Activated effector memory CD4-positive, alpha-beta T cell treated with anti-CD3 and anti-CD28 coated beads, Interleukin-2, amount 50 U/mL, for 16 hours (primary cell): ENCODE measurements at places on chromosomes 12 and 14.
A peak's percentile ranks its signal among the peaks of the same experiment; 100 is the strongest.

GRCh38 chr12:15932971-15933370 is 21.8 kb downstream of the DERA start:
- DNase-seq, result no peak

DNA sequence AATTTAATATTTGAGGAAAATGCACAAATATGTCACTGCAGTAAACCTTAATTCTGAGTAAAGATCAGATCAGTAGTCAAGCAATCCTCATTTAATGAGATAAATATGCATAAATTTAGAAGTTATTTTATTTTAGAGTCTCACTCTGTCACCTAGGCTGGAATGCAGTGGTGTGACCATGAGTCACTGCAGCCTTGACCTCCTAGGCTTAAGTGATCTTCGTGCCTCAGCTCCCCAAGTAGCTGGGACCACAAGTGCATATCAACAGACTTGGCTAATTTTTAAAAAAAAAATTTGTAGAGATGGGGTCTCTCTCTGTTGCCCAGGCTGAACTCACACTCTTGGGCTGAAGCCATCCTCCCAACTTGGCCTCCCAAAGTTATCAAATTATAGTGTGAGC is 41.3 kb downstream of the LMO3 start:
- no peak for DNase-seq

DNA sequence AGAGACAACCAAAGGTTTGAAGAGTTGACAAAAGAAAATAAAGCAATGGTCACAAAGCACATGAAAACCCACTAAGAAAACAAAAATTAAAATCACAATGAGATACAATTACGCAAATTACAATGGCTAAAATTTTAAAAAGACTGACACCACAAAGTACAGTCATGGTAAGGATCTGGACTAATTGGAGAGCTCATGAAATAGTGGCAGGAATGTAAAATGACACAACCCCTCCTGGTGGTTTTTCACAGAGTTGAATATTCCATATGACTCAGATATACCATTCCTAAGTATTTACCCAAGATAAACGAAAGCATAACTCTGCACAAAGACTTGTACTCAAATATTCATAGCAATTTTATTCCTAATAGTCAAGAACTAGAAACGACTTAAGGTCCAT is 65.9 kb downstream of the NOVA1 start:
- no peak for DNase-seq

DNA sequence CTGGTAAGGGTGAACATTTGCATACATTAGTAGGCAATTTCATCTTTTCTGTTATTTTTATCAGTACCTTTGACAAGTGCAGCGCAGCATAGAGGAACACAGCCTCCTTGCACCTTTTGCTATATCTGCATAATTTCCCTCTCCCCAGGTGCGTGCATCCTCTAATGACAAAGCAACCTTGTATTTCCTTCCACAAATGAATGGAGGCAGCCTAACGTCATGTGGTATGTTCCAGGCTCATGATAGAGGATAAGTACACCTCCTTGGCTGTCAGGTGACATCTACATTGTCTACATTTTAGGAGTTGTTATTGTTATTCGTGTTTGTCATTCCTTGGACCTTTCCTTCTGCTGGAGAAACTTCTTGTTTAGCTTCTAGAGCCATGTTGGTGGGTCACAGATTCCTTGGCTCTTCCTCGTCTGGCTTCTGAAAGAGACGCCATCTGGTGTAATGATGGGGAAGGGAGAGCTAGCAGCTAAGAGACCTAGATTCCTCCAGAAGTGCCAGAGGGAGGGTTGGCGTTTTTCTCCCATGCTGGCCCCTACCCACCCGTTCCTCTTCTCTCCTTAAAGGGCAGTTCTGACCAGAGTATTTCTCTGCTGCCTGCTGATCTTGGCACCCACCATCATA is 37.0 kb downstream of the EVL start:
- peak; percentile 48 for DNase-seq

GRCh38 chr12:25553098-25553497 is at the start of gene LMNTD1:
Gene LMNTD1 (minus strand): TSS chr12:25553283. CDS start chr12:25552959, 324 bp downstream.
- DNase-seq, result no peak

DNA sequence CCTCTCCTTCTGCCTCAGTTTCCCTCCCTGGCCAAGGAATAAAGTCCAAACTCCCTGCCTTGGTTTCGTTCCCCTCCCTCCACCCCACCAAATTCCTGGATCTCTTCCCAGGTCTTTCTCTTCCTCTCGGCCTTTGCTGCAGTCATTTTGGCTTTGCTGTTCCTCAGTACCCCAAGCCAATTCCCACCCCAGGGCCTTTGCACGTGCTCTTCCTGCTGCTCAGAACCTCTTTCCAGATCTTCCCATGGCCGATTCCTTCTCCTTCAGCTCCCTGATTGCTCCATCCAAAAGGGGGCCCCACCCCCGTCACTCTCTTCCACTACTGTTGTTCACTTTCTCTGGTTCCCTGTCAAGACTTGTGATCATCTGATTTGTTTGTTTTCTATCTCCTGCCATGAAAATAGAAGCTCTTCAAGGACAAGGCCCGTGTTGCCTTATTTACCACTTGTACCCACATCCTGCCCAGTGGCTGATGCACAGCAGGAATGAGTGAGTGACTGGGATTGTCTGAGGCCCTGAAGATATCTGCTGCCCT is 3.1 kb downstream of the HNF1A start:
- DNase-seq, result no peak

- DNase-seq, result peak; percentile 88
Measured at GRCh38 chr12:39619660-39620433, at the start of gene ABCD2. Gene ABCD2 (minus strand): TSS chr12:39619803. CDS start chr12:39619615, 188 bp downstream.

DNA sequence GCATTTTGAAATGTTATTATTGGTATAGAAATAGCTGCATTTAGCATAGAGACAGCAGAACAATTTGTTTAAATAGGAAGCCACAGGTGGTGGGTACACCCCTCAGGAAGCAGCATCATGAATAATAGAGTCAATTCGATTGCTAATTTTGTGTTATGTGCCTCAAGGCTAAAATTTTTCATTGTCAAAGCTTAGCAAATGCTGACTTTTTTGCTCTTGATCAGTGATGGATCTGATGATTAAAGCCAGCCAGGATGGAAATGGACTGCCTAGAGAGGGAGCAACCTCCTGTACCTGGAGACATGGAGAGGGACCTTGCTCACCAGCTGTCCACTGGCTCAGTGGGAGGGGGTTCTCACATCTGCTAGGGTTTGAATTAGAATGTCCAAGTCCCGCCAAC is 4.5 kb upstream of the KRT8 start:
- DNase-seq, result no peak

DNA sequence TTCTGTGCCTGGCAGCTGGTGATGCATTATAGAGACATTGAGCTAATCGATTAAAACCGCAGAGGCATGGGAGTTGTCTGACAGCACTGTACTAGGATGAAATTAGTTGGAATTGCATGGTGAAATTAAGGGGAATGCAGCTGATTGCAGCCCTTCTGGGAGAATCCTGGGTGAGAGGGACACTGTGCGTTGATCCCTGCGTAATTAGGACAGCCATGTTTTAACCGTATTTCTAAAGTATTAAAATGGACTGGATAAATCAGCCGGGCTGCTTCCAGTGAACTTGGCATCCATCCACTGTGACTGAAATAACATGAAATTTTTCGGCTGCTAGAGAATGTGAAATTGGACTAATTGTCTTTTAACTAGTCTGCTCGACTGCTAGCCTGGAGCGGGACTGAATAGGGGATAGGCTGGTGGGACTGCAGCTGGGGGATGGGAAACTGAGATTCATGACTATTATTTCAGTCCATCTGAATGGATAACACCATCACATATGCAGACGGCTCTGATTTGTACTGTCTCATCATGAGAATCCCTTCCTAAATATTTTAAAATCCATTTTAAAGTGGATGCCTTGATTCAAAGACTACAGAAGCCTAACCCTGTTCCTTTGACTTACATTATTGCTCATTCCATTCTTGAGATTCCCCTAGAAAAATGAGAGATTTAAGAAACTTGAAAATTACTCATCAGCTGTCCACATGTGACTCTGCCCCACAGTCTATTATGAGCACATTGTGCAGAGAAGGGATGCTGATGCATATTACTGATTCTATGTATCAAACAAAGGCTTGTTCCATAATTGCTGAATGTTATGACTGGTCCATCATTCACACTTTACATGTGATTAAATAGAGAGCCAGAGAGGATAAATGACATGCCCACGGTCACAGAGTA is 343.9 kb downstream of the NPAS3 start:
- DNase-seq, result no peak

DNA sequence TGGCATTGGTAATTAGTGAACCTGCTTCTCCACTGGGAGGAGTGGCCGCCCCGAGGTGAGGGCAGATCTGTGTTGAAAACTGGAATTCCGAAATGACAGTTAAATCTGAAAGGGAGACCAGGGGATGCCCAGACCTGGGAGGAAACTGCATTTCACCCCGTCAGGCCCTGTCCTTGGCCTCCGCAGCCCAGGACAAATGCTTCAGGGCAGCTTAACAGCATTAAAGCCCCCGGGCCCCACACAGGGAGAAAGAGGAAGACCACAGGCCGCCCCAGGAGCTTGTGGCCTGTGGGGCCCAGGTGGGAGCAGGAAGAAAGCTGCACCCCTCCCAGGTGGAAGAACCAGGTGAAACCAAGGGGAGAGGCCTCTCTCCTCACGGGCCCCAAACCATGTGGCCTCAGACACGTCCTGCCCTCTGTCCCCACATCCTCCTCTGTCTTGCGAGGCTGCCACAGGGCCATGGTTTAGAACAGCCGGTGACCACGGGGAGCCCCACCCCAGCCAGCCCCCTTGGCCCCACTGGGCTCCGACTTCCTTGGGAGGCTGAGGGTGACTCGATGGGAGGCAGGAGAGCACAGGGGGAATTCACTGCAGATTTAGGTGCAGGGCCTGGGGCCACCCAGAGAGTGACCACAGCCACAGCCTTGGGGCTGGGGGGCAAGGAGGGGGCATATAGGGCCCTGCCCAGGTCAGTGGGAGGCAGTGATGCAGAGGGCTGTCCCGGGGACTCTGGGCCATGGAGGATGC is 265.4 kb downstream of the ADGRD1 start:
- peak; percentile 55 for DNase-seq

DNA sequence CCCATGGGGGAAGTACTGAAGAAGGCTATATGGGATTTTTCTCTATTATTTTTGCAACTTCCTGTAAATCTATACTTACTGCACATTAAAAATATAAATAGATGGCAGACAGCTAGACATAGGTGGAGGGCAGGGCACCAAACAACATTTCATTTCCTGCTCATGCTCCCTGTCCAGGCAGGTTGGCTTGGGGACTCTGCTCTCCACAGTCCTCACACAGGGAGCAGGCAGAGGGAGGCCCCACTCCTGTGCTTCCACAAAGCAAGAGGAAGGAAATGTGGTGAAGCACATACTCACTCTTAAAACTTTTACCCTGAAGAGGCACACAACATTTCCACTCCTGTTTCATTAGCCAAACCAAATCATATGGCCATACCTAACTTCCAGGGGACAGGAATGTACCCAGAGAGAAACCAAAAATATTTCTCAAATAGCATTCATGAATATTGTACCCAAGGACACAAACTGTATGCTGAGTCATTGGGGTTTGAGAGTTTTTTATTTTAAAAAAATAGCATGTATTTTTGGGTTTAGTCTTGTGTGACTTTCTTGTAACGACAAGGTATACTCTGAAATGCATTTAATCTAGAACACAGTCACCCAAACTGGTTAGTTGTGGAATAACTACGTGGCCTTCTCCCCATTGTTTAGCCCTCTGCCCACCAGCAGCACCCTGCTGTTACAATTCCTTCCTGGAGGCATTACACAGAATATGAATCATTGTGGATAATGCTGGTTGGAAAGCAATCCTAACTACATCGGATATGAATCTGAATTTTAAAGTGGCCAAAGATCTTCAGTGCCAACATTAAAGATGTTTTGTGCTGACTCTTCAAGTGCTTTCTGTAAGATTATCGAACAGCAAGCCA is 40.9 kb downstream of the RTN1 start:
- no peak for DNase-seq

DNA sequence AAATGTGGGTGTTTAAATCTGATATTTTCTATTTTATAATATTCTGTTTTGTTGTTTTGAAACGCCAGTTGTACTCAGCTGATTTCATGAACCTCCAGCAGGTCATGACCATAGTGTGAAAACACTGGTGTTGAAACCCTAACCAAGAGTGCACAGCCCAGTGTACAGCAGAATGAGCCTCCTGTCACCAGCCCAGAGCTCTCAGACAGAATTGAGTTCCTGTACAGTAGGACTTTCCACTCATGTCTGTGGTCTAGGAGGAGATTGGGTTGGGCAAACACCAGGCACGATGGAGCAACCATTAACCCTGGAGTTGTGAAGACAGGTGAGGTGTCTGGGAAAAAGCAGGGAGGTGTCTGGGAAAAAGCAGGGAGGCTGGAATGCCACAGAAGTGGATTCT is 908.8 kb downstream of the VRK1 start:
- no peak for DNase-seq

GRCh38 chr12:110858848-110859247 is 12.1 kb downstream of the CCDC63 start:
- no peak for DNase-seq

- no peak for DNase-seq
Measured at GRCh38 chr12:40194846-40195245, 30.0 kb upstream of the LRRK2 start.
